ENCODE measurements at places on chromosomes 16 and 17. TPM values are rescaled to one million over a fixed set of nuclear protein-coding genes. Genes with fewer than 3 reads are reported as not detected.
A peak's percentile ranks its signal among the peaks of the same experiment; 100 is the strongest.

KCNH6 gene
- total RNA-seq, result not detected

CDK5R1 gene
- 4.2 TPM for total RNA-seq

DNA sequence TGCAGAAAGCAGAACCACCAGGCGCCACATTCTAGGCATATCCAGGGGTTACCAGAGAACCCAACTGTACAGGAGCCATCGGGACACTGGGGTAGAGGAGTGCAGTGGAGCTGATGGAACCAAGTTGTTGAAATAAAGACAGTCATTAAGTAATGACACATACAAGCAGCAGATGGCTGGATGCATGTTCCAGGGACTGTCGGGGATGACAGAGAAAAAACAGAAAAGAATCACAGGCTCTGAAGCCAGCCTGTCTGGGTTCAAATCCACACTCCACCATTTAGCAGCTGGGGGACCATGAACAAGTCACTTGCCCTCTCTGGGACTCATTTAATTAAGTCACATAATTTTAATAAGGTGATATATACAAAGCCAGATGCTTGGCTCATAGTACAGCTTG is 117.1 kb downstream of the ZNF423 start:
- no peak for DNase-seq

GRCh38 chr17:70329721-70330120 is 160.4 kb downstream of the KCNJ2 start:
- DNase-seq, result no peak

DNA sequence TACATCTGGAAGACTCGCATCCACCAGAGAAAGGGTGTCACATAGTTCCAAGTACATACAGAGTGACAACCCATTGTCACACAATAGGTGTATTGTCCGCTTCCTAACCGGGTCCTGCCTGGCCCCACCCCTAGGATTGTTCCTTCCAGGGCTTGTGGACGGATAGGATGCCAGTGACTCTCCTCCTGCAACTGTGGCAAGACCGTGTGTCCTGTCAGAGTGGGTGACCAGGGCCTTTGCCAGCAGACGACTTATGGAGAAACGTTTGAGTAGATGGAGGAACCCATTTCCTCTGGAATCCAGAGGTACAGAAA is 258.4 kb downstream of the CPPED1 start:
- no peak for DNase-seq

- no peak for DNase-seq
Observed at GRCh38 chr17:82944990-82945389, 105.2 kb upstream of the ZNF750 start.

DNA sequence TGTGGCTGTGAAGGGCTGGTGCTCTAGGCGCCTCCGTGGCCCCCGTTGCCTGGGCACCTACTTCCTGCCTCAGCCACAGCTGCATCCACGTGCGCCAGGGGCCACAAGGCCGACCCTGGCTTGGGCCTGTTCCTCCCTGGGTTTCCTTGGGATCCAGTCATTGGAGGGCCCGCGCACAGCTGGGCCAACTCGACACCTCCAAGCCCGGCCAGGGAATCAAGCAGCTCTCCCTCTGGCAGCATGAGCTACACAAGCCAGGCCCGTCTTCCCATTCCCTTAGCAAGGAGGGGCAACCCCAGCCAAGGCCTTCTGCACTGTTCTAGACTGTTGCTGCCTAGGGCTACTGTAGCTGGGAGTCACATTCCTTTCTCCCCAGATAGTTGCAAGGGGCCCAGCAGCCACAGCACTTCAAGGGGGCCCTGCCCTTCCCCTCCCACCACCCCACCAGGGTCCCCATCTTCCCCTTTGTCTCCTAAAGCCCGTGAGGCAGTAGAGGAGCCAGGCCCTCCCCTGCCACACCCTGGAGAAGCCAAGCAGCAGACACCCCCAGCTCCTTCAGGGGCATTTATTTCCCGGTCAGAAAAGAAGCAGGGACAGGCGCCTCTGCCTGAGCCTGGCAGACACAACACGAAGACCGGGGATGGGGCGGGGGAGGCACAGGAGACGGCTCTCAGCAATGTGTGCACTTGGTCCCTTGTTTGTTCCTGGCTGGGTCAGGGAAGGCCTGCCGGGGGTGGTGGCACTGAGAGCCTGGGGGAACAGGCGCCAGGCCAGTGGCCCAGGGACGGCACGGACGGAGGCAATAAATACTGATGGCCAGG is 3.8 kb downstream of the ARHGDIA start:
- peak; percentile 56 for DNase-seq

GRCh38 chr17:52681480-52681879 is 523.0 kb upstream of the CA10 start:
- no peak for DNase-seq
